ENCODE measurements at places on chromosomes 3 and 15.

DNA sequence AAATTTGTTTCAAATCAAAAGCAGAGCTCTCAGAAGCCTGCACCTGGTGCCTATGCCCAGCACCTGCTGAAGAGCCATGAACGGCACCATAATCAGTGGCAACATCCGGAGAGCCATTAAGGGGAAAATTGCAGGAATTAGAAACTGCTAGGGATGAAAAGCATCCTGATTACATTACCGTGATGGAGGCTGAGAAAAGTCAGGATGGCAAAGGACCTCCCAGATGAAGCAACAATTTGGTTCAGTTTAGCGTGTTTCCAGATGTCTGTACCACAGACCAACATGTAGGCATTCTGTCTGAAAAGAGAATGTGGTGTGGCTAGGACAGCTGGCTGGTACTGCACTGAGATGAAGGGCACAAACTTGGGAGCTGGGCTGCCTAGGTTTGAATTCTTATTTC, 106.1 kb downstream of the EOMES start:
- H3K4me1 ChIP-seq: no peaks in the 10 kb centered on the region
- DNase-seq: no peak
- H3K27ac ChIP-seq: no peak overlapping the region
- no peak overlapping the region for H3K4me3 ChIP-seq
- peaks cover 10% of the 10 kb centered on the region for H3K36me3 ChIP-seq
- H3K27me3 ChIP-seq: peaks cover 2% of the 10 kb centered on the region

DNA sequence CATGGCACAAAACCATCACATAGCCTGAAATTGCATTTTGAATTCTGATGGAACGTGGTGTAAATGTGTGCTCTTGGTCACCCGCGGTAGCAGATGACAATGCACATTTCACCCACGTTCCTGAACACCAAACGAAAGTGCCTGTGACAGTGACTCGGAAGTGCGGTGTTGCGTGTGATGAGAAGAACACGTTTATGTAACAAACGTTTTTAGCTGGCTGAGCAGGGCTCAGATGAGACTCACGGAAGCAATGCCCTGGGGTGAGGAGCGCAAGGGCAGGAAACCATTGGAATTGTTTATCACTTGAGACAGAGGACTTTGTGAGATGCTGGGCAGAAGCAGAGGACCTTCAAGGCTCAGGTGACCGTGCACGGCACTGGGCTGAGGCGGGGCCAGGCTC, 449.2 kb upstream of the CFAP20DC start:
- H3K36me3 ChIP-seq: no peaks in the 10 kb centered on the region
- no peaks in the 10 kb centered on the region for H3K4me1 ChIP-seq
- H3K4me3 ChIP-seq: no peak overlapping the region
- no peak for DNase-seq
- no peaks in the 10 kb centered on the region for H3K27me3 ChIP-seq
- H3K27ac ChIP-seq: no peak overlapping the region

DNA sequence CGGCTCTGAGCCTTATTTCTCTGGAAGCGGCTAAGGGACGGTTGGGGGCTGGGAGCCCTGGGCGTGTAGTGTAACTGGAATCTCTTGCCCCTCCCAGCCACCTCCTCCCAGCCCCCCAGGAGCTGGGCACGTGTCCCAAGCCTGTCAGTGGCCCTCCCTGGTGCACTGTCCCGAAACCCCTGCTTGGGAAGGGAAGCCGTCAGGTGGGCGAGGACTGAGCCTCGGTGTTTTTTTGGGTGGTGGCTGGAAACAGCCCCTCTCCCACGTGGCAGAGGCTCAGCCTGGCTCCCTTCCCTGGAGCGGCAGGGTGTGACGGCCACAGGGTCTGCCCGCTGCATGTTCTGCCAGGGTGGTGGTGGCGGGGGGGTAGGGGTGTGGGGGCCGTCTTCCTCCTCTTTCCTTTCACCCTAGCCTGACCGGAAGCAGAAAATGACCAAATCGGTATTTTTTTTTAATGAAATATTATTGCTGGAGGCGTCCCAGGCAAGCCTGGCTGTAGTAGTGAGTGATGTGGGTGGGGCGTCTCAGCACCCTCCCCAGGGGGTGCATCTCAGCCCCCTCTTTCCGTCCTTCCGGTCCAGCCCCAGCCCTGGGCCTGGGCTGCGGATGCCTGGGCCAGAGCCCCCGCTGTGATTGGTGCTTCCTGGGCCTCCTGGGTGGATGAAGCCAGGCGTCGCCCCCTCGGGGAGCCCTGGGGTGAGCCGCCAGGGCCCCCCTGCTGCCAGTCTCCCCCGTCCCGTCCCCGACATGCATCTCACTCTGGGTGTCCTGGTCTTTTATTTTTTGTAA, 58.8 kb upstream of the GOLGA8A start:
- H3K4me1 ChIP-seq: no peaks in the 10 kb centered on the region
- peaks cover 15% of the 10 kb centered on the region for H3K27me3 ChIP-seq
- no peak overlapping the region for H3K4me3 ChIP-seq
- peaks cover 5% of the 10 kb centered on the region for H3K36me3 ChIP-seq
- no peak overlapping the region for H3K27ac ChIP-seq

- peaks cover 1% of the 10 kb centered on the region for H3K27me3 ChIP-seq
- peak; percentile 27 for DNase-seq
- peak overlapping the region; percentile 20 for H3K27ac ChIP-seq
These were observed 3.4 kb downstream of the GXYLT2 start for GRCh38 chr3:72891053-72891855.

DNA sequence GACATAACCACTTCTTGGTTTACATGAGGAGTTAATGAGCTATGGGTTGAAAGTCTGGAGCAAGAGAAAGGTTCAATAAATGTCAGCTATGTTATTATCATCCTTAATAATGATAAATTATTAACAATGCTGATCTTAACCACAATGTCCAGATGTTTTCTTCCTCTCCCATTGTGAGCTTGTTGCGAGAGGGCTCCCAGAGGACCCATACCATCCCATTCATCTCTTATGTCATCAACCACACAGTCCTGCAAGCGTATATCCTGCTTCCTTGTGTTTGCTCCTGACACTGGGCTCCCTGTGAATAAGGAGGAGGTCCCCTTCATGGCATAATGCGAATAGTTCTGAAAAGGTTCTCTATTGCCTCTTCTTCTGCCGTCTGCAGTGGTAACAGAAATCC, 266.8 kb downstream of the TLE3 start:
- H3K36me3 ChIP-seq: no peaks in the 10 kb centered on the region

DNA sequence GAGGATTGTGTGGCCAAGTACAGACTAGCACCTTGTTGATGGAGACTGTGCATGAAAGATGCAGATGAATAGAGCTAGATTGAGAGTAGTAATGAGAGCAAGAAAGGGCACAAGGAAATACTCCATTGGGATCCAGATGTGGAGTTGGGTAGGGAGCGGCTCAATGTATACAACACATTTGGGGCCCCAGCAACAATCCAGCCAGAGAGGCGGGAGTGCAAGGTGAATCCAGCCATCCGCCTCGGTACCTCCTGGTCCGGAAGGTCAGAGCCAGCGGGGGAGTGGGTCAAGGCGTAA, 9.0 kb downstream of the ISL2 start:
- peaks cover 33% of the 10 kb centered on the region for H3K27me3 ChIP-seq
- peak overlapping the region; percentile 1 for H3K27ac ChIP-seq
- DNase-seq: no peak
- peak overlapping the region; percentile 88 for H3K4me3 ChIP-seq

DNA sequence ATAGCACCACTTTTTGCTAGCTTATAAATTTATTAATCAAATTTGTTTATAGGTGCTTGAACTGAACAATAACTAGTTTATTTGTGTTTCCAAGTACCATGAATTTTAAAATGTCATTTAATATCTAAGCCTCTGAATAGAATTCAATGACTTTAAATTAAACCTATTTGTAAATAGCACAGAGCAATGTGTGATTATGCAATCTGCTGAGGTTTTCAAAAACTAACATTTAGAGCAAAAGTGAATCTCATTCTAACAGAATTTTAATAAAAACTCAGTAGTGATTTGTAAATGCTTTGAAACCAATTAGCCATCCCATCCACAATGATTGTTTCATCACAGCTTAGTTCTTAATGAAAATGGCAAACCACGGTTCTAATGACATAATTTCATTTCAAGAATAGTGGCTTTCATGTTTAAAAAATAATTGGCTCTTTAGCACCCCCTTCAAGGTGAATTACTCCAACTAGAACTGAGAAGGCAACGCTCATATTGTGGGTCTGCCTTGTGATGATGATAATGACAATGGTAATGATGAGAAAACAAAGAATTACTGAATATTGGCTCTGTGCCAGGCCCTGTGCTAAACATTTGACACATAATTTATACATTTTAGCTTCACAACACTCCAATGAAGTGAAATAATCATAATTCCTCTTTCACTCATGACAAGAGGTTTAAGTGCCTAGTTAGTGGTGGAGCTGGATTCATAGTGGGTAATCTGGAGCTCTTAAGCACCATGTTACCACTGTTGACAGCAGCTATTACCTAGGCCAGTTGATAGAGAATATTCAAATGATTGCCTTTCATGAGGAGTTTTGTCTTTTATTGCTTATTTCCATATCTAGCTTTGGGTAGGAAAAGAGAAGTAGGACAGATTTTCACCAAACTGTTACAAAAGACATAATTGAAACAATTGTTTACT, 145.7 kb downstream of the RBMS3 start:
- H3K27me3 ChIP-seq: peaks cover 3% of the 10 kb centered on the region
- H3K4me3 ChIP-seq: no peak overlapping the region
- H3K27ac ChIP-seq: no peak overlapping the region
- no peaks in the 10 kb centered on the region for H3K36me3 ChIP-seq

DNA sequence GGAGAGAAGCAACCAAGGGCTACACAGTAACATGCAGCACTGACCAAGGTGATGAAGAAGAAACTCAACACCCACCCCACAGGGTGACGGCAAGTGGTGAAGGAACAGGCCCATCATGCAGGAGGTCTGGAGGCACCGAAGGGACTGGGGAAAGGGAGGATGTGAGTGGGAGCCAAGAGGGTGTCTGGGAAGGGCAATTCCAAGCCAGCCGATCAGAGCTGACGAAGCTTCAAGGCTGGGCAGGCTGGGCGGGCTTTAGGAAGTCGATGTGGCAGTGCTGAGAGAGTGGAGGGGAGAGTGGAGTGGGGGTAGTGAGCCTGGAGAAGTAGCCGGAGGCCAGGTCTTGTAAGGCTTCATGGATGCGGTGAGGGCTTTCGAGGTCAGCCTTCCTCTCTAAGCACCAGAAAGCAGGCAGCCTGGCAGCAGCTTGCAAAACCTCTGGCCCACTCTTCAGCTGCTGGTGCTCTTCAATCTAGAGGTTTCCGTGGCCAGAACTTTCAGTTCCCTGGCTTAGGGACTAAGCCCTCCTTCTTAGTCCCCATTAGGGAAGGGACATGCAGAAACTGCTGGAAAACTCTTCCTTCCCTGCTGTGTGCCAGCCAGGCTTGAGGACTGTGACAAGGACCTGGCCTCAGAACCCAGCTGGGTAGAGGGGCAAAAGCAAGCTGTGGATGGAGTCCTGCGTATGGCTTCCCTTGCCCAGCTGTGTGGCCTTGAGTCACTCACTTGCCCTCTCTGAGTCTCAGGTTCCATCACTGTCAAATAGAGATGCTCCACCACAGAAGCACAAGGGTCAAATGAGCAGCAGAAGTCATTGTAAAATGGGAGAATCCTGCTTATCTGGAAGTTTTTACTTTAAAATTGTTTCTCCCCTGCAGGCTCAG, 72.1 kb downstream of the TLE3 start:
- H3K4me3 ChIP-seq: no peak overlapping the region
- DNase-seq: no peak
- peaks cover 13% of the 10 kb centered on the region for H3K36me3 ChIP-seq

DNA sequence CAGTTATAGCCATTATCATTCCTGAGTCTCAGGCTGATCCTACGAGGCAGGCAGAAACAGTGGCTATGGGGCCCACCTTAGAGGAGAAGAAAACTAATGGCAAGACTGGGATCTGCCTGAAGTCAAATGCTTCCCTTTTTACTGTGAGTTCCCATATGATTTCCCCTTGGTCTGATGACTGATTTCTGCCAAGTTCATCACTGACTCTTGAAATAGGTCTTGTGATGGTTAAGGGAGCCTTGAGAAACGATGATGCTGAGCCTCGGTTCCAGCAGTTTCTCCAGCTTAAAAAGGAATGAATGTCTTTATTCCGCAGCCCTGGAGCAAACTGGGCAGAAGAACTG, 29.4 kb upstream of the LDHAL6B start:
- H3K4me1 ChIP-seq: peaks cover 5% of the 10 kb centered on the region
- no peaks in the 10 kb centered on the region for H3K27me3 ChIP-seq
- DNase-seq: no peak
- H3K4me3 ChIP-seq: no peak overlapping the region

DNA sequence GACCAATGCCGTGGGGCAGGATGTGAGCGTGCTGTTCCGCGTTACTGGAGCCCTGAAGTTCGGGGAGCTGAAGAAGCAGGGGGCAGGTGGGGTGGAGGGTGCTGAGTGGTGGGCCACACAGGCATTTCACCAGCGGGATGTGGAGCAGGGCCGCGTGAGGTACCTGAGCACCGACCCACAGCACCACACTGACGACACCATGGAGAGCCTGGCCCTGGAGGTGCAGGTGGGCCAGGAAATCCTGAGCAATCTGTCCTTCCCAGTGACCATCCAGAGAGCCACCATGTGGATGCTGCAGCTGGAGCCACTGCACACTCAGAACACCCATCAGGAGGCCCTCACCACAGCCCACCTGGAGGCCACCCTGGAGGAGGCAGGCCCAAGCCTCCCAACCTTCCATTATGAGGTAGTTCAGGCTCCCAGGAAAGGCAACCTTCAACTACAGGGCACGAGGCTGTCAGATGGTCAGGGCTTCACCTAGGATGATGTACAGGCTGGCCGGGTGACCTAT, 179.6 kb downstream of the TBC1D2B start:
- H3K36me3 ChIP-seq: no peaks in the 10 kb centered on the region
- no peak for DNase-seq
- H3K4me1 ChIP-seq: peaks cover 6% of the 10 kb centered on the region
- no peaks in the 10 kb centered on the region for H3K27me3 ChIP-seq
- no peak overlapping the region for H3K27ac ChIP-seq

GRCh38 chr3:155443815-155444214, 150.3 kb upstream of the STRIT1 start:
- no peaks in the 10 kb centered on the region for H3K36me3 ChIP-seq
- no peaks in the 10 kb centered on the region for H3K27me3 ChIP-seq
- H3K4me1 ChIP-seq: no peaks in the 10 kb centered on the region

DNA sequence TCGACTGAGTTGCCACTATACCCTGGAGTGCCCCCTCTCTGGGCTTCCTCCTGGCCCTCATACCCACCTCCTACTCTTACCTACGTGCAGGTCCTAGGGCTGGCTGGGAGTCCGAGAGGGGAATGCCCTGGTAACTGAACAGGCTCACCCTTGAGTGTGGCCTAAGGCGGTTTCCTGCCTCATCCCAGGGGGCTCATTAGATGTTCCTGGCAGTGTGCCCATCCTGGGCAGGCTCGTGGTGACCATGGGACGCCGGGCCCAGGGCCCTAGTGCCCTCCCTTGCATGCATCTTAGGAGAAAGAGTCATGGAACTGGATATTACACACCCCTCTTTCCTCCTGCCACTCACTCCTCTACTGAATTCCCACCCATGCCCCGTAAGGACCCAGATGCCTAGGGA, 2.8 kb downstream of the SEMA4B start:
- no peaks in the 10 kb centered on the region for H3K36me3 ChIP-seq
- no peak for DNase-seq
- peaks cover 5% of the 10 kb centered on the region for H3K4me1 ChIP-seq
- no peak overlapping the region for H3K27ac ChIP-seq

GRCh38 chr3:160613661-160614060, 48.3 kb upstream of the KPNA4 start:
- no peaks in the 10 kb centered on the region for H3K27me3 ChIP-seq
- no peaks in the 10 kb centered on the region for H3K36me3 ChIP-seq
- H3K4me1 ChIP-seq: no peaks in the 10 kb centered on the region
- H3K4me3 ChIP-seq: no peak overlapping the region
- no peak overlapping the region for H3K27ac ChIP-seq
